ENCODE measurements at places on chromosomes 1 and 21.

GRCh38 chr21:24628046-24628445 lies 979.2 kb downstream of the MRPL39 start:
- DNase-seq: no peak

GRCh38 chr1:28328228-28328648 lies 602 bp upstream of the MED18 start:
- DNase-seq: no peak

DNA sequence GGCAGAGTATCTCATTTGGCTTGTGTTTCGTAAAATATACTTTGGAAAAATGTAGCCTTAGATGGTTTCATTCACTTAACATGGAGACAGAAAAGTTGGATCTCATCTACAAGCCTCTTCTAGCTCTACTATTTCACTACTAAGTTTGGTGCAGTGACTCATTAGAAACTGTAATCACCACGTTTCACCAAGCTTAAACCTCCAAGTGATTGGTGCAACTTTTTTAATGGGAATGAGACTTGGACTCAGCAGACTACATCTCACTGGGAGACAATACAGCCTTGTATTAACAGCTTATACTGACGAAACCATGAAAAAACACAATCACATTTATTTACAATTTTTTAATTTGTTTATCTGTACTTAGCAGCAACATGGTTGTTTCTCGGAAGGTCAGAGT lies 29.9 kb upstream of the NRIP1 start:
- no peak for DNase-seq

DNA sequence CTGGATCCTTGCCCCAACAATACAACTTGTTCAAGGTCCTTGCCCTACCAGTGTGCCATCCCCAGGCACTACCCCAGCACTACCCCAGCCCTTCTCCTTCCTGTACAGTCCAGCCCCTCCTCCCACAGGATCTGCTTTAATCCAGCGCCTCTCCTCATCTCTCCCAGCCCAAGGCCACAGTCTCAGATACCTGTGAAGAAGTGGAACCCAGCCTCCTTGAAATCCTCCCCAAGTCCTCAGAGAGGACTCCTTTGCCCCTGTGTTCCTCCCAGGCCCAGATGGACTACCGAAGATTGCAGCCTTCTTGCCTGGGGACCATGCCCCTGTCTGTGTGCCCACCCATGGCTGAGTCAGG lies 6.5 kb upstream of the CDC20 start:
- DNase-seq: no peak

GRCh38 chr1:212470059-212470458 lies 37.3 kb downstream of the NENF start:
- no peak for DNase-seq

- no peak for DNase-seq
Measured at GRCh38 chr1:169510060-169510459, 24.3 kb upstream of the SLC19A2 start.

DNA sequence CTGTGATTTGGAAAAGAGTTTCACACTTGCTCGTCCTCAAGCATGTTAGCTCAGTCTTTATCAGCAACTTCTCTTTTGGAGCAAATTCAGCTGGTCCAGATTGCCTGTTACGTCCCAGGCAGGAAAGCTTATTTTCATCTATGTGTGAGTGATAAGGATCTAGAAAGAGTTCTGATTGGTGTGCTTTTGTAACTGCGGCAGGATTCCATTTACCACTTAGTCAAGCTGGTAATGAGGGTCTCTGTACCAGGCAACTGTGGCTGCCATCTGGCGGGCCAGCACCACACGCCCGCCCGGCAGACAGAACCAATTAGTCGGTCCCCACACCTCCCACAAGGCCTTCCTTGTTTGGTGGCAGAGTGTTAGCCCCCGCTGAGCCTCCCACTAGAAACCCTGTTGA lies 21.0 kb downstream of the C1orf87 start:
- DNase-seq: peak; percentile 97

- no peak for DNase-seq
Measured at GRCh38 chr1:94463056-94463764, 45.0 kb downstream of the ABCD3 start.

DNA sequence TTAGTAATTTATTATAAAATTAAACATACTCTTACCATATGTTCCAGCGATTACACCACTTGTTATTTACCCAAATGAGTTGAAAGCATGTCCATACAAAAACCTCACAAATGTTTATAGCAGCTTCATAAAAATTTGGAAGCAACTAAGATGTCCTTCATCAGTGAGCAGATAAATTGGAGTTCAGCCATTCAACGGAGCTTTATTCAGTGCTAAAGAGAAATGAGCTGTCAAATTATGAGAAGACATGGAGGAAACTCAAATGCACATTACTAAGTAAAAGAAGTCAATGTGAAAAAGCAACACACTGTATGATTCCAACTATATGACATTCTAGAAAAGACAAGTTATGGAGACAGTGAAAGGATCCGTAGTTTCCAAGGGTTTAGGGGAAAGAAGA lies 606.7 kb upstream of the TMPRSS15 start:
- DNase-seq: no peak

GRCh38 chr1:39139723-39140360 lies 64.7 kb upstream of the MACF1 start:
- DNase-seq: no peak

DNA sequence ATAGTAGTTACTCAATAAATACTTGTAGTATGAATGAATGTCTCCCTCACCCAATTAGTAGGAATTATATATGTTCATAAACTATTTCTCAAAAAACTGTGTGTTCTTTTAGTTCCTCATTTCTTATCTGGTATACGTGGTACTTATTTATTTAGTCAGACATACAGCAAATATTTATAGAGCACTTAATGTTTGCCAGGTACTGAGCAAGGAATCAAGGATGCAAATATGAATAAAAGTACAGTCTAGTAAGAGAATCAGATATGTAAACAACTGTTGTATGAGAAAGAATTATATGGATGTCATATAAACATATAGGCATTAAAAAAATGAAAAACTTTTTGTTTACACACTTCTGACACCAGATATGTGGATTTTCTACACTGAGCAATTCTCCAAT lies 58.5 kb downstream of the ATF6 start:
- no peak for DNase-seq

DNA sequence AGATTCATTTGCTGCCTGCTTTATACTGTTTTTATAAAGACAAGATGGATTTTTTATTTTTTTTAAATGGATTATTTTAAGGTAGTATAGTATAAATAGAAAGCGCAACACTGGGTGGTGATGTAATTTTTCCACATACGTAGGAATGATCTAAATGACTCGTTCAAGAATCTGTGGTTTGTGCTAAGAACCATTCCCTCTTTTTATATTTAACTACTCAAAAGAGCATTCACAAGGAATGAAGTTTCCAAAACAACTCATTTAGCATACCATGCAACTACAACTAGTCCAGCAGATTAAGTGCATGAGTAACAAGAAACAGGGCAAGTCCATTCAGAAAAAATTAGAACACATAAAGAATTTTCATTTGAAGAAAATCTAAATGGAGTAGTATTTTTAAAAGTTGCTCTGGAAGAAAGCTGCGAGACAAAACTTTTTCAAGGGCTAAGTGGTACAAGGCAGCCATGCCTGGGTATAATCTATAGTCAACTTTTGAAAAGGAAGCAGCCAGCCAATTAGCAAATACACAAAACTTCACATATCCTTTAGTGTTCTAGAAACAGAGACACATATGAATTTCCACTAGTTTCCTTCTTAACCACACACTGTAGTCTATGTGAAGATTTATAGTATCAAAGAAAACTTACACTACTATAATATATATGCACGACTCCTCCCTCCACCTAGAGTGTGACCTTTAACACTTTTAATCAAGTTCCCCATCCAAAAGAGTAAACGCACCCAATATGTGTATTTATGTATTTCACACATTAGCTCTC lies 23.4 kb downstream of the GTF2B start:
- DNase-seq: no peak

DNA sequence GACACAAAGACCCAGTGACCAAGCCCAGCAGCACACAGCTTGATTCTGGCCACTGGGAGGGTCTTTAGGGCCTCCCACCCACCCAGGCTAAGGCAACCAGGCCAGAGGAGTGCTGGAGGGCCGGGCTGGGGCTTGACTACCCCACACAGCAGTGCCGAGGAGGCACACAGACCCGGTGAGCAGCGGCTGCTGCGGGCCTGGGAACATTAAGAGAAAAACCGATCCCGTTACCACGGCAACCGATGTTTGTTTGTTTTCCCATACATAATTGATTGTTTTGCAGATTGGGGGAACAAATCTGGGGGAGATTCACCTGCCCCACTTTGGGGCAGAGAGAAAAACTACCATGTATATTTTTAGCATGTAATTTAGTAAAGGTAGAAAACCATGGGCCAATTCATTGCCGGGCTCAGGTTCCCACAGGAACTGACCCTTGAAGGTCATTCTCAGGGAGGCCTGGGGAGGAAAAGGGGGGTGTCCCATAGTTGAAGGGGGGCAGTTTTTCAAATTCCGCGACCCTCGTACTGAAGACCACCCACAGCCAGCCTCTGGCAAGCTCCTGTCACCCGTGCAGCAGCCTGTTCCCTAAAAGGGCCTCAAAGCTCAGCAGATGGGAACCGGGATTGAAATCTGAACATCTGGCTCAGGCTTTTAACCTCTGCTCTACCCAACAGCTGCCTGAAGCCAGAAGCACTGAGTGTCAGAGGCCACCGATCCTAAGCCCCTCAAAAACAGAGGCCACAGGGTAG lies 35.3 kb downstream of the CHD5 start:
- no peak for DNase-seq

DNA sequence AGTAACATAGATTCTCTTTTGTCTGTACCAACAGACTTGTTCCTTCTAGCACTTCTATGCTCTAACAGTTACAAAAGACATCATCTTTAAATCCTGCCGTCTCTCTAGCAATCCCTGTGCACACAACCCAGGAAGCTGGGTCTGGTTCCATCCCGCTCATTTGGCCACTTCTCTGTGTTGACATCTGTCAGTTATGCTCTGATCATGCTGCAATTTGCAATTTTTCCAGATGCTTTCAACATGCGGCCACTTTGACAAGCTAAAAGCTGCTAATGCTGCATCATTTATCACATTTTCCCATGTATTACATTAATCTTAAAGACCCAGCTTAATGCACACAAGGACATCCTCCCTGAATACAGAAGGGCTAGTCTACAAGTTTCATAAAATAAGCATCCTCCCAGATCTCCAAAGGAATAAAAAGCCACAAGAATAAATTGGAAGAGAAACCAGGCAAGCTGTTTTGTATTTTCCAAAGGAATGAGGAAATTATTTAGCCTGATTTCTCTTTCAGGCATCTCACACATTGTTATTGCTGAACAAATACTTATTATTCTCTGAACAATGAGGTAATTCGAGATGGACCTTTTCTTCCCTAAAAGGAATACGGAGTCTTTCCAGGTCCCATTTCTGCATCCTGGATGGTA lies 19.0 kb upstream of the LRRC52 start:
- DNase-seq: no peak

DNA sequence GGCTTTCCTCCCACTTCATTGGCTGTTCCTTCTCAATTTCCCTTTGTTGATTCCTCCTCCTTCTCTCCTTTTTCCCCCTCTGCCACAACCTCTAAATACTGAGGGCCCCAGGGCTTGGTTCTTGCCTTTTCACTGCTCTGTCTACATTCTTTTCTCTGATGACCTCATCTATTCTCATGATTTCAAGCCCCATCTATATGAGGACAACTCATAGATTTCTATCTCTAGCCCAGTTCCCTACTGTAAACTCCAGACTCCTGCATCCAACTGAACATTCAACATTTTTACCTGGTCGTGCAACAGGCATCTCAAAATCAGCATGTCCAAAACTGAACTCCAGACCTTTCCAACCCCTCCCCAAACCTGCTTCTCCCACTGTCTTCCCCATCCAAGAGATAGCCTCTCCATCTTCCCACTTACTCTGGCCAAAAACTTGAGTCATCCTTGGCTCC lies 11.5 kb upstream of the SLC9A1 start:
- DNase-seq: no peak

GRCh38 chr1:155940482-155940992 lies 901 bp upstream of the RXFP4 start:
- DNase-seq: no peak

- no peak for DNase-seq
Measured at GRCh38 chr1:239805042-239805441, 286.6 kb upstream of the FMN2 start.

- no peak for DNase-seq
Measured at GRCh38 chr1:241253471-241253870, 103.5 kb downstream of the RGS7 start.

- no peak for DNase-seq
Measured at GRCh38 chr1:167121375-167122120, 27.7 kb downstream of the STYXL2 start.

DNA sequence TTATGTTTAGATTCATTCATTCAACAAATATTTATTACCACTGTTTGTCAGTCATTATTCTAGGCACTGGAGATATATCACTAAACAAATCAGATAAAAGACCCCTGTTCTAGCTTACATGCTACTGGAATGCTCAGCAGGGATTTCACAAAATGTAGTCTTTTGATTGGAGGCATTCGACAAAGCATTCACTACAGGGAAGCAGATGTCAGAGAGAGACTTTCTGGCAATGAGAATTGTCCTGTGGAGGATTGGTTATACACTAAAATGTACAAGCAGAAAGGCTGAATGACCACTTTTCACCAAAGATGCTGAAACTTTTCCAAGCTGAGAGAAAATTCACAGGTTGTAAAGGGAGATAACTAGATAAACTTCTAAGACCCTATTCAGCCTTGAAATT lies 57.7 kb downstream of the SCMH1 start:
- DNase-seq: no peak

- no peak for DNase-seq
Measured at GRCh38 chr21:30102871-30103270, 63.7 kb downstream of the CLDN17 start.

DNA sequence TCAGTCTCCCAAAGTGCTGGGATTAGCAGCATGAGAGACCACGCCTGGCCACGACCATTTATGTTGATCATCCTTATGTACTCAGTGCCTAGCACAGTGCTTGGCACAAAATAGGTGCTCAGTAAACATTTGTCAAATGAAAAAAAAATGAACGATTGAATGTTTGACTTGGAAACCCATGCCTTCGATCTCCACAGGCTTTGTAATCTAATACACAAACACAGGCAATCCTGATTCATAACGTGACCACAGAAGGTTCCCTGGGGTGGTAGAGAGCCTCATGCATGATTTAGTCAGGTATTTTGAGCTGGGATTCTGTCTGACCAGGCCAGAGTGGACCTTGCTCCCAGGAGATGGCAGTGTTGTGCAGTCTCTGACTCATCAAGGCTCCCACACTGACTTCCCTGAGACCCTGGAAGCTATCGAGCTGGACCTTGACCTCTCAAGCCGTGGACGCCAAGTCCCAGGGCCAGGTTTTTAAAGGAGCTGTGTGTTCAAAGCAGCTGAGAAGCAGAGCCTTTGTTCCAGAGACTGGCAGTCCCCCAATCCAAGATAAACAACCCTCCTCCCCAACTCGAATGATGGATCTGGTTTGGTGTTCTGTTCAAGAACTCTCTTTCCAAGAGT lies 81.1 kb downstream of the PGM1 start:
- DNase-seq: peak; percentile 67

- DNase-seq: no peak
Measured at GRCh38 chr1:217846733-217847132, 215.6 kb downstream of the SPATA17 start.

GRCh38 chr1:82578086-82578726 lies 777.5 kb downstream of the ADGRL2 start:
- DNase-seq: no peak
